ENCODE measurements at places on chromosomes 12 and 14.

DNA sequence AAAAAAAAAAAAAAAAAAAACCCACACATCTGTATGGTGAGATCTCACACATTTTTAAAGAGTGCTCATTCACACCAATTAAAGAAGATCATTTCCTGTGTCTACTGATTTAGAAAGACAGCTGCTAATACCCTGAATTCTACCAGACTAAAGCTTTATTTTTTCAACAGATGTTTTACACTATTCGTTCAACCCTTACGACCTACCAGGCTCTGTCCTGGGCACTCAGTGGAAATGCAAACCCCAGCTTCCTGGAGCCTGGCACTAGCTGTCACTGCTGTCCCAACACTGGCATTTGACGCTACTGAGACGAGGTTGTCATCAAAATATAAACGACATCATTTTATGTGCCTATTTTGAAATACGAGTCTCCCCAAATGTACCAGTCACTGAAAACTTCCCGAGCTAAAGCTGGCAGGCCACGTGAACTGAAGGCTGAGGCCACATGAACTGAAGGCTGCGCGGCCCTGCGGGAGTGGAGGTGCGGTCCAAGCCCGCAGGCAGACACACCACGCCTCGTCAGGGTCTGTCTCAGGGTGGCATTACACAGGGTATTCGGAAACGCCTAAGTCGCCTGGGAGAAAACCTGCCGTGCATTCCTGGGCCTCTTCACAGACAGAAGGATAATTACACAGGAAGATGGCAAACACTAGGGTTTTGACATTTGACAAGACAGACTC, 27.2 kb downstream of the SLC15A4 start:
- DNase-seq, result no peak

DNA sequence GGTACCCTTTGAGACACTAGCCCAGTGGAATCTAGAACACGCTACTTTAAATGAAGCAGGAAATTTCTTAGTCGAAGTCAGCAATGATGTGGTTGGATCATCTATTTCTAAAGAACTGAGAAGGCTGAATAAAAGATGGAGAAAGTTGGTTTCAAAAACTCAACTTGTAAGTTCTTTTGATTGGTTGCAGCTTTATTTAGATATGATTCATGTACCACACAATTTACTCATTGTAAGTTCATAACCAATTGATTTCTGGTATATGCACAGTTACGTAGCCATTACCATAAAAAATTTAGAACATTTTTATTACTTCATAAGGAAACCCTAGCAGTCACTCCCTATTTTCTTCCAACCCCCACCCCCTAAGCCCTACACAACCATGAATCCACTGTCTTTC, 129.8 kb downstream of the SYNE2 start:
- DNase-seq, result no peak

DNA sequence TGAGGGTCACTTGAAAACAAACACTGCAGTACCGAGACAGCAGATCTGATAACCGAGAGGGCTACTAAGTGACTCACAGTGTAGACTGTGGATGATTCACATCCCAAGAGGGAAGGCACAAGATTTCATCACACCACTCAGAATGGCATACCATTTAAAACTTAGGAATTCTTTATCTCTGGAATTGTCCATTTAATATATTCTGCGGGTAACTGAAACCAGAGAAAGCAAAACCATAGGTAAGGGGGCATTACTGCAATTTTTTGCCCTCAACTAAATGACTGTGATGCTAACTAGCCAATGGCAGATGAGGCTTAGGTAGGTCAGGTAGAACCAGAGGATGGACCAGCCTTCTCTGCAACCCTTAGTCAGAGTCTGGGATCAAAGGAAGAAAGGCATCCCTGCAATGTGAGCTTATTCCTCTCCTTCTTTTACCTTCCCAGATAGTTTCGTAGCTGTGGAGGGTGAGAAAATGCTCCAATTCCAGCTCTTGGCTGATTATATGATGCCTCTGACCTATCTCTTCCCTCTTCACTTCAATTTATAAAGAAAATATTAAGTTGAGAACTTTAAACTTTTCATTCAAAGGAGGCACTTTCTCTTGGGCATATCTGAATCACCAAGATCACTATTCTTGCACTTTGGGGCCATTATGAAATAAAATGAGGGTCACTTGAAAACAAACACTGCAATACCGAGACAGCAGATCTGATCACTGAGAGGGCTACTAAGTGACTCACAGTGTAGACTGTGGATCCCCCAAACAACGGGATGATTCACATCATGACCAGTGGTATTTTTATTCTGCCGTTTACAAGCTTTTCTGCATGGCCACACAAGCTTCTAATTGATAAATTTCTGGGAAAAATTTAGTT, 6.8 kb downstream of the ART4 start:
- no peak for DNase-seq

DNA sequence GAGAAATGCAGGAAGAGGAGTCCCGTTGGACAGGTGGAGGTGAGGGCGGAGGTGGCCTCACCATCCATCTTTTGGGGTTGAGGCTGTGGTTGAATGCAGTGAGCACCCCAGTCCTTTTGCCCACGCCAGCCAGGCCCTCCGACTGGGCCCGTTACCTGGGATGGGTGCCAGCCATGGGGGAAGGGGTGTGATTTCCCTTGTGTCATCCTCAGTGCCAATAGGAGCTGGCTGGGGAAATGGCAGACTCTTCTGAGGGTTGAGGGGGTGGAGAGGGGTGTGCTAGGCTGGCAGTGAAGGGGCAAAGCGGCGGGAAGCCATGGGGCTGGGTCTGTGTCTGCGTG, 9.6 kb downstream of the KCNH3 start:
- DNase-seq, result no peak

DNA sequence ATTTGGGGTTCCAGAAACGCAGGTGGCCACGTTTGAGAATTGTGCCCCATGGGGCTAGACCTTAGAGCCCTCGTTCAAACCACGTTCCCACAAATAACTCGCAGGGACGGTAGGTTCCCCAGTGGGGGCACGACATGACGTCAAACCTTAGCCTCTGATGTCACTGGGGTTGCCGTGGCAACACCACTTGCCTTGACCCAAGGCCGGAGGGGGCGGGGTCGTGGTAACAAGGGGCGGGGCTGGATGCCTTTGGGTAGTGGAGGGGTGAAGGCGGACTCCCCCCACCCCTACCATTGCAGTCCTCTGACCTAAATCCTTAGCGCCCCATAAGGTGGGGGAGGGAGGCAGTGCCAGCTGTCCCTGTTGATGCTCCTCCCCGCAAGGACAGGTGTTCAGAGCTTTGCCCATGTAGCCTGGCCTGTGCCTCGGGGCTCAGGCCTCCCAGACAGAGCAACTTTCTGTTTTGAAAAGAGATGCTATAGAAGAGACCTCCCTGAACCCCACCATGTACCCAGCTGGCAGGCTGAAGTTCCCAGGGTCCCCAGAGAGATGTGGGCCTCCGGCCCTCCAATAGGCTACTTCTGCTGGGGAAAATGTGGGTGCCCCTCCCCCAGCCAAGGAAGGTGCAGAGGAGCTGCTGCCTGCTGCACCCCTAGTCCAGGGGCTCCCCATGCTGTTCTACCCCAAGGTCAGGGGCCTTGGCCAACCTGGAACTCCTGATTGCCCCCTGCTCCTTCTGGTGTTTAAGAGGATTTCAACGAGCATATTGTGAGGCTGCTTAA, 1.9 kb downstream of the FAM222A start:
- no peak for DNase-seq

- DNase-seq, result no peak
Measured at GRCh38 chr12:19189522-19189921, 60.0 kb downstream of the PLEKHA5 start.

DNA sequence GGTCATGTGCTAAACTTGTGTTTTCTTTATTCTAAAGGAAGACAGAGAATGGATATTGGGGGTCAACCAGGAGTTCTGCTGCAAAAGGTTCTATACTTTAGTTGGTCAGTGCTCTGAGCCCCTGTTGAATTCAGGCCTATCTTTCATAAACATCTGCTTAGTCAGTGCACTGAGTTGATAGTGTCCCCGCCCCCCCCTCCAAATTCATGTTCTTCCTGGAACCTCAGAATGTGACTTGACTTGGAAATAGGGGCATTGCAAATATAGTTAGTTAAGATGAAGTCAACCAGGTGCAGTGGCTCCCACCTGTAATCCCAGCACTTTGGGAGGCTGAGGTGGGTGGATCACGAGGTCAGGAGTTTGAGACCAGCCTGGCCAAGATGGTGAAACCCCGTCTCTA, 23.3 kb downstream of the CHST11 start:
- DNase-seq, result no peak

GRCh38 chr14:22333422-22334274, 255.4 kb downstream of the DAD1 start:
- DNase-seq, result no peak

GRCh38 chr12:99381992-99382391, 265.6 kb upstream of the GARIN6 start:
- DNase-seq, result no peak

DNA sequence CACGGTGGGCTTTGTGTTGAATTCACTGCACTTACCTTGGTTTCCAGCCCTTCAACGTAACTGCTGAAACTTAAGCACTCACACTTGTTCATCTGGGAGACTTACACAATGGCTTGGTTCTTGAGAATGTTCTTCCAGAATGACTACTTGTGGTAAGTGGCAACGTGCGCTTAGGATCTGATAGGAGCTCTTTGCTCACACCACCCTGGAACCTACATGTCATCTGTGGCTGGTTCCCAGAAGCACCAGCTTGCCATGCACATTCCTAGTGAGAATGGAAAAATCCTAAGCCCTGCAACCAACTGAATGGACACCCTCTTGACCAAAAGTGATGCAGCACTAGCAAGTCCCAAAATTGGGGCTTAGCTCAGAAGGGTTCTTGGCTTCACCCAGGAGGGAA, 59.0 kb upstream of the FAM181A start:
- DNase-seq, result no peak

GRCh38 chr12:8648576-8649205, 13.9 kb downstream of the MFAP5 start:
- DNase-seq, result no peak

DNA sequence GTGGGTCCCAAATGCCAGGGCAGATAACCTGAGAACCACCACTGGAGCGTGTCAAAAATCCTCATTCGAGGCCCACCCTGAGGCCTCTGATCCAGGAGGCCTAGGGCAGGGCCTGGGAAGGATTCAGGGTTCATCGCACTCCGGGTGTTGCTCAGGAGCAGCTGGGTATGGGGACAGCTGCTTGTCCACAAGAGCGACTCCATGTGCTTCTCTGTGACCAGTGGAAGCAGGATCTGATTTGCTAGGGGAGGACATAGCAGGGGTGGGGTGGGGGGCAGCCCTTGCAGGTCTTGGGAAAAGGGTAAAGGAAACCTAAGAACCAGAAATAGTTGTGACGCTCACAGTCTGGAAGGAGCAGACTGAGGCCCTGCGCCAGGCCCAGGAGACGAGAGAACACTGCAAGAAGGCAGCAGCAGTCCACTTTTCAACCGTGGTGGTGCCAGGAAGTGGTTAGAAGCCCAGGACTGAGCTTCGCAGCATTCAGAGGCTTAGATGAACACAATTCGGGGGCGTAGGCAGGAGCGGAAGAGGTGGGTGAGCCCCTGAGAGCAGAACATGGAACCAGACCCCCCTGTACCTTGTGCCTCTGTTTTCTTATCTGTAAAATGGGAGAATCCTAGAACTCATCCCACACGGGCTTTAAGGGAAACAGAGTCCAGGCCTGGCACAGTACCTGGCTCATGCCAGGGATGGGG, 33.7 kb downstream of the ITPK1 start:
- DNase-seq, result no peak

GRCh38 chr12:108622921-108623514, 10.7 kb downstream of the SELPLG start:
- DNase-seq, result no peak

GRCh38 chr12:119710965-119711551, 43.1 kb downstream of the PRKAB1 start:
- no peak for DNase-seq

DNA sequence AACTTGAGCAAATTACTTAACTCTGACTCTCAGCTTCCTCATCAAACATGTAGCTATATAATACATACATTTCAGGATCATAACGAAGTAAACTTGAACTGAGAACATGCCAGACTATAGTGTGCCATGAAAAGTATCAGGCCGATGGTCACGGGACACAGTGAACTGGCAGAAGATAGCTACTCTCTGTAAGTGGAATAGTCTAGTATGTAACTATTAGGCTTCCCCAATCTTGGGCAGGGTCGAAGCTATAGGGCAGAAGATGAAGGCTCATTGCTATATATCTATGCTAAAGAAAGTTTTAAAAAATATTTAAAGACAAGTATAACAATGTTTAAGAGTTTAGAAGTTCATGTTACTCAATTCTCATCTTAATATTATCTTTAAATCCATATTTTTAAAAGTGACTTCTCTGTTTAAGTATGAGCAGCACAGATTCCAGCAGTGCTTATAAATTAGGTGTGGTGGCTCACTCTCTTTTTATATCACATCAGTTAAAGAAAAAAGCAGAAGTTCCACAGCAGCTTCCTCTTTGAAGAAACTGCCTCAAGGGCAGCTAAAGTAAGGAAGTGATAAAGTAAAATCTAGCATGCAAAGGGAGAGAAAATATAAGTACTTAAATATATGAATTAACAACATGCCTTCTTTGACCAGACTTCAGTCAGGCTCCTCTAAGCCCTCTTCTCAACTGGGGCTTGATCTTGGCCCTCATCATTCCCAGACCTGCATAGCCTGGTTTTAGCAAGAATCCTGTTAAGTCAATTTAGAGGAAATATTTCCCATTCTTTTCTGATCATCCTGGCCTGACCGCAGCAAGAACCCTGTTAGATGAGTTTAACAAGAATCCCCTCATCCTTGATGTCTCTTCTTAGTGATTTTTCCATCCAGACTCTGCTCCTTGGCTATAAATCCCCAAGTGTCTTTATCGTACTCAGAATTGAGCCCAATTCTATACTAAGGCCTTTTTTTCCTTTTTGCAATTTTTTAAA, 8.4 kb upstream of the GLIPR1 start:
- no peak for DNase-seq

DNA sequence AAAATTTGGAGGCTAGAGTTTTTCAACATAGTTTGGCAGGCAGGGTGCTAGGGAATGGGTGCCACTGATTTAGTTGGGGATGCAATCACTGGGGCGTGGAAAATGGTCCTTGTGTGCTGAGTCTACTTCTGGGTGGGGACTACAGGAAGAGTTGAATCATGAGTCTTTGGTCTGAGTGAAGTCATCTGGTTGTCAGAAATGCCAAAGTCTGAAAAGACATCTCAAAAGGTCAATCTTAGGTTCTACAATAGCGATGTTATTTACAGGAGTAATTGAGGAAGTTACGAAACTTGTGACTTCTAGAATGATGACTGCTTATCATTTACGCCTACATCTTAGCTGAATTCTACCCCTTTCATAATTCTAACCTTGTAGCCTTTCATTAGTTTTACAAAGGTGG, 209.1 kb downstream of the NUBPL start:
- DNase-seq, result no peak

DNA sequence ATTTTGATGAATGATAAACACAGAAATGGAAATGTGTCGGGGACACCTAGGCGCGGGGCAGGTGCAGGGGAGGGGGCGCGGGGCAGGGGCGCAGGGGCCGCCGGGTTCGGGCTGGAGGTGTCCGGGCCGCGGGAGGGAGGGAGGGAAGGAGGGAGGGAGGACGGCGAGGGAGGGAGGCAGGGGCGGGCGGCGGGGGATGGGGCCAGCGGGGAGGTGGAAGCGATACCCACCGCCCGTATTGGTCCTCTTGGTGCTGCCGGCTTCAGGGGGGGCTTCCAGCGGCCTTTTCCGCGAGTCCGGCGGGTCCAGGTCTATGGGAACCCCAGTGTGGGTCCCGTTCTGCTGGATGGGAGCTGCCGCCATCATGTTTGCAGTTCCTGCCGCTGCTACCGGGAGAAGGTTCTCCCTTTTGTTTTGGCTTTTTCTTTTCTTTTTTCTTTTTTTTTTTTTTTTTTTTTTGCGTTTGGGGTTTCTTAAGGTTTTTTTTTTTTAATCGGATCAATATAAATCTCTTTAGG, 703 bp downstream of the NOVA1 start:
- no peak for DNase-seq

GRCh38 chr14:67480011-67480410, 8.5 kb downstream of the TMEM229B start:
- no peak for DNase-seq

Measured in stimulated activated CD8-positive, alpha-beta memory T cell treated with anti-CD3 and anti-CD28 coated beads, Interleukin-4, amount 100 ng/mL, for 1 hour (primary cell).